ENCODE measurements at places on chromosomes 12 and 14.

GRCh38 chr12:69779928-69780327 lies 41.3 kb downstream of the RAB3IP start:
- peak; percentile 8 for DNase-seq

DNA sequence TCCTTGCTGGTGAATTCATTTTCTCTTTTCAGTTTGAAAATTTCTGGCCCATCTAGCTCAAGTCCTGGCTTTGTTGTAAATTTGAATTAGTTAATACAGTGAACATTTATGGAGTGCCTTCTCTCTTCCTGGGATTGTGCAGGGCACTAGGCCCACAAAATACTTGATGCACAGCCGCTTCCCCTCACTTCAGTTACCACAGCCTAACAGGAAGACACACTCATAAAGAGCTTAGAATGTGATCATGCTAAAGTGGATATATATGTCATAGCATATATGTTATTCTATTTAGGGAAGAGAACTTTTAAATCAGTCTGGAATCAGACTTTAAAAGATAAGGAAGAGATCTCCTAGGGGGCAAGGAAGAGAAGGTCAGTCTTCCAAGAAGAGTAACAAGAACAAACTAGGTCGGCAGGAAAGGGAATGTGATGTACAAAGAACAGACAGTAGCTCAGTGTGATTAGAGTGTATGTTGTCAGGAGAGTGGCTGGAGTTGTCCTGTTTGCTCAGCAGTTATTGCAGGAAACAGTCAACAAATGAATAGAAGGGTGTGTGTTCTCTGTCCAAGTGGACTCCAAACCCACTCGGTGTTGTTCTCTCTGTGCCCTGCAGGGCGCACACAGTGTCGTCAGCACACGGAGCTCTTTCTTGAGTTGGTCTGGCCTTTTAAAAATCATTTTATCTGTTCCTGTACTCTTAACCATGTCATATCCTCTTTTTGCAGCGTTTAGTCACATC lies 74.4 kb downstream of the DAAM1 start:
- DNase-seq, result no peak

GRCh38 chr14:22428700-22429291 lies 160.2 kb downstream of the DAD1 start:
- DNase-seq, result no peak

DNA sequence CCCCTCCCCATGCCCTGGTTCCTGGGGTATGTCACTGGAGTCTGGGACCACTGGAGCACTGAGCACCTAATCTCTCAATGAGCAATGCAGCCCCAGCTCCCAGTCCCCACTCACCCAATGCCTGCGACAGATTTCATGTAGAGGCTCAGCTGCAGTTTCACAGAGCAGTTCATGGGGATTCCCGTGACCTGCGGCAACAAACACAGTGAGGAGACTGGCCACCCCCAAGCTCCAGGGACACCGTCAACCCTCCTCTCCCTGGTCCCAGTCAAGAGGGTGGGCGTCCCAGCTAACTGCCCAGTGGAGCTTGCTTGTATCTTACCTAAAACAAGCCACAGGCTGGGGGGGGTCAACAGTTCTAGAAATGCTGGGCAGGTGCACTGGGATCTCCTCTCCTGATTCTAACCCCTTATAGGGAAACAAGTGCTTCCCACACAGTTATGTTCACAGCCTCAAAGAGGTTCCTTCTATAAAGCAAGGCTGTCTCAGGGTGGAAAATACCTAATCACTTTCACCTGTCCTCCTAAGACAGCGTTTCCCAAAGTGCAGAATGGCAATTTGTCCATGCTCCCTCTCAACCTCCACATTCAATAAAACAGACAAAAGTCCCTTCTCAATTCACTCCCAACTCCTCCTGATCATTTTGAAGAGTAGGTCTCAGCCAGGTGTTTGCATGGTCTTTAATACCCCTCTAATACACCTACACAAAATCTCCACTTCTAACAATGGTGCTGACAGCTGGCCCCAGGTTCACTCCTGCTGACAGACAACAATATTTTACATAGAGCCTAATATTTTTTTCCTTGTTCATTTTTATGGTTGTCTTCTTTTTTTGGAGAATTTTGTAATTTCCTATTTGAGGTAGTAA lies 68.3 kb downstream of the SCARB1 start:
- no peak for DNase-seq

- no peak for DNase-seq
Observed at GRCh38 chr12:91704446-91704845, 441.2 kb downstream of the BTG1 start.

DNA sequence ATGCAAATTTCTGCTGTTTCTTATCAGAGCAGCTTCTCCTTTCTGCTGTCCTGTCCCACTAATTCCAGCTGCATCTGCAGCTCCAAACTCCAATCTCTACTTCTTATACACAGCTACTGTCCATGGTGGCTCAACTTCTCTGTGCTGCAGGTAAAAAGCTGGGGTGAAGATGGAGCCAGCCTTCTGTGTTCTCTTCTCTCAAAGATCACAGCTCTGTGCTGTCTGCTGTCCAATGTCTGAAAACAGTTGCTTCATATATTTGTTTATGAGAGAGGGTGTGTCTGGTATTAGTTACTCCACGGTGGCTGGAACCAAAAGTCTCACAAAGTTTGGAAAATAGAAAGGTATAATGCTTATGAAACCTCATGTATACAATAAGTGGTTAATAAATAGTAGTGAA lies 445.8 kb upstream of the TBX3 start:
- no peak for DNase-seq

DNA sequence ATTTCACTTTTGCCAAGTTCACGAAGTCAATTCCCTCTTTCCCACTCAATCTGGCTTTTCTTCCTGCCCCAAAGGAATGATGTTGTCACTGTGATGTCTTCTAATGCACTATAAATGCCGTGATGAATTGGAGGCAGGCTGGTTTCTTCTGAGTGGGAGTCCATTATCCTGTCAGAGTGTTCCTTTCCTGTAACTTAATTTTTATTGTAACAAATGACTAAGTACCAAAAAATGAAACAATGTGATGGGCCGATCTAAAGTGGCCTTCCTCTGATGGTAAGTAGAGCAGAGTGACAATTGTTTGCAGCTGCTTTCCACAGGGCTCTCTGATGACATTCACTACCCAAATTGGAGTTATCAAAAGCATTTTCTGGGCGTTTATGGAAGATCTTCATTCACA lies 22.2 kb downstream of the TMEM30B start:
- no peak for DNase-seq
